ENCODE measurements at places on chromosomes 12 and 14.

GRCh38 chr14:58907803-58908202, 270.0 kb downstream of the DACT1 start:
- DNase-seq = no peak

GRCh38 chr12:86256163-86256562, at the start of gene MGAT4C:
Gene MGAT4C, minus strand, starts transcription at chr12:86256391.
- no peak for DNase-seq

- no peak for DNase-seq
These were observed 115.1 kb downstream of the TTC7B start for GRCh38 chr14:90700933-90701776.

- no peak for DNase-seq
These were observed 1131.0 kb downstream of the BCL11B start for GRCh38 chr14:98140862-98141530.

GRCh38 chr12:88362439-88362838, 217.8 kb downstream of the KITLG start:
- DNase-seq = no peak

- no peak for DNase-seq
These were observed 67.8 kb downstream of the HRK start for GRCh38 chr12:116813271-116814041.

GRCh38 chr14:68279777-68280233, 460.2 kb downstream of the RAD51B start:
- DNase-seq = no peak

DNA sequence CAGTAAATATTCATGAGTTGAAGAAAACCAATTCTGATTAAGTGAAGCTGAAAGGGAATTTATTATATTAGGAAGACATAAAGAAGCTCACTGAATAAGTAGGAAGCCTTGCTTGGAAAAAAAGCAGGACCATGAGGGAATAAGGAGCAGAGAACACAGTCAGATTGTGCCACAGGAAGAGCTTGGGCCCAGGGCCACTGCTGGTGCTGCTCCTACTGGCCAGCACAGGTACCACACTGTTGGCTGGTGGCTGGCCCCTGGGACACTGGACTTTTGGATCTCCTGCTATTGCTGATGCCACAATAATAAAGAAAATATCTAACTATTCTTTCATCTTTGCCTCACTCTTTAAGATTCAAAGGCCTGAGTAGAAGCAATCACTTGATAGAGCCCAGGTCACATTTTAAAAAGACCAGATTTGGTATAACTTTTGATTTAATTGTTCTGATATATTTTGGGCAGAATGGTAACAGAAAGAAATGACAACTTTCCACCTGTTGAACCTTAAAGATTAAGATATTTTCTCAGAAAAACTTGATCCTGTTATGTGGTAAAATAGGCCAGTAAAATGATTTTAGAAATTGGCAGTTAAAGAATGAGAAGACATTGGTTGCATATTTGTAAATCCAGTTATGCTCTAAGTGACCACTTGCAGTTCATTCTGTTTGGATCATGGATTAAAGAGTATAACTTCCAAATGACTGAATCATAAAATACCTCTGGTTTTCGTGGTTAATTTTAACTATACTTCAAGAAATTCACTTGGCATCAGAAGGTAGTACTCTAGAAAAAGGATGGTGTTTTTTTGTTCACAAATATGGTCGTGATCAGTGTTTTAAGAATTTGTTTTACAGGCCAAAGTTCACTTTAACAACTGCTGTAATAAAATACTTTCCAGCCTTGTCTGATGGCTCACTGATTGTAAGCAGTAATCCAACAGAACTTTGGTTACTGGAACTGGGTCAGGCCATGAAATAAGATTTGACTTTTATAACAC, 68.3 kb downstream of the DERA start:
- DNase-seq = no peak

- DNase-seq = no peak
These were observed 38.8 kb downstream of the NOPCHAP1 start for GRCh38 chr12:105024928-105025327.

- peak; percentile 24 for DNase-seq
These were observed 580.2 kb downstream of the ETNK1 start for GRCh38 chr12:23204933-23205778.

DNA sequence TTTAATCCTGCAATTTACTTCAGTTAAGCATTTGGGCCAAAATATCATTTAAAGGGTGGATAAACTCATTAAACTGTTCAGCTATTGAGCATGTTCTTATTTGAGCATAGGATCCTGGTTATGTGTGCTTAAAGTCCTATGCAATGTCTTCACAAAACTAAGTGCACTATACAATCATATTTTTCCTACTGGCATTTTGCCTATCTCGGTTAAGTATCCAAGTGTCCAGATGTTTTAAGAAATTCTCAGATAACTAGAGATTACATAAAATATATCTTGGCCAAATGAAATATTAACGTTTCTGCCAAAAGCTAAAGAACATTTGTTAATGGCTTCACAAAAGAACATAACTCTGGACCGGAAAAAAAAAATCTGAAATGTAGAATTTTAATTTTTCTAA, 250.8 kb upstream of the LRFN5 start:
- DNase-seq = no peak

DNA sequence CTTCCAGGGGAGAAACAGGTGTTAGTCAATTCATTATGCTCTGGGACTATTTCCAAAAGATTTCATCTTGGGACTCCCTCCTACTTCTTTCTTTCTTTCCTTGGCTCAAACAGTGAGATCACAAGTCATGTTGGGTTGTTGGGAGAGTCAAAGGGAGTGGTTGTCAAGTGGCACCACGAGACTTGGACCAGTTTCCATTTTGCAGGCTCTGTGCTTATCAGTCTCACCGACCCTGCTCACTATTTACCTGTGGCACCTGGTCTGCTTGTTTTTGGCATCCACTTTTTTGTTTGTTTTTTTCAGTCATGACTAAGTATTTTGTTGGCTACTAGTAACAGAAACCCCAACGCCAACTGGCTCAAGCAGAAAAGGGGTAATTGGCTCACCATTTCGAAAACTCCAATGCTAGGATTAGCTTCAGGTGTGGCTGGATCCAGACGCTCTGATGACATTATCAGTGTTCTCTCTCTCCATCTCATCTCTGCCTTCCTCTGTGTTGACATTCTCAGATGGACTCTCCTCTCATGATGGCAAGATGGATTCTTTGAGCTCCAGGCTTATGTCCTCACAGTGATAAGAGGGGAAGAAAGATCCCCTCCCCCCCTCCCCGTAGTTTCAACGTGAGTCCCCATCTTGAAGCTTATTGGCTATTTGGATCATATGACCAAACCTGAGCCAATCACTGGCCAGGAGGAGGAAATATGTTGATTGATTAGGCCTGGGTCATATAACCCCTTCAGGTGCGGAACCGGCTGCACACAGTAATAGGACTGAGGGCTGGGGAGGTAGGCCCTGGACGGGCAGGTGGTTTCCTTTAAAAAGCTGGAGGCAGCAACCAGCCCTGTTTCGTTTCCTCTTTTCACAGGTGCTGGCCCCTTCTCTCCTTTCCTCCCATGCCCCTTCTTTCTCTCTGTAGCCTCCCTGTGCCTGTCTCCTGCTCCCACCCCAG, 84.2 kb downstream of the AACS start:
- no peak for DNase-seq
